ENCODE measurements at places on chromosomes 7 and 10.

DNA sequence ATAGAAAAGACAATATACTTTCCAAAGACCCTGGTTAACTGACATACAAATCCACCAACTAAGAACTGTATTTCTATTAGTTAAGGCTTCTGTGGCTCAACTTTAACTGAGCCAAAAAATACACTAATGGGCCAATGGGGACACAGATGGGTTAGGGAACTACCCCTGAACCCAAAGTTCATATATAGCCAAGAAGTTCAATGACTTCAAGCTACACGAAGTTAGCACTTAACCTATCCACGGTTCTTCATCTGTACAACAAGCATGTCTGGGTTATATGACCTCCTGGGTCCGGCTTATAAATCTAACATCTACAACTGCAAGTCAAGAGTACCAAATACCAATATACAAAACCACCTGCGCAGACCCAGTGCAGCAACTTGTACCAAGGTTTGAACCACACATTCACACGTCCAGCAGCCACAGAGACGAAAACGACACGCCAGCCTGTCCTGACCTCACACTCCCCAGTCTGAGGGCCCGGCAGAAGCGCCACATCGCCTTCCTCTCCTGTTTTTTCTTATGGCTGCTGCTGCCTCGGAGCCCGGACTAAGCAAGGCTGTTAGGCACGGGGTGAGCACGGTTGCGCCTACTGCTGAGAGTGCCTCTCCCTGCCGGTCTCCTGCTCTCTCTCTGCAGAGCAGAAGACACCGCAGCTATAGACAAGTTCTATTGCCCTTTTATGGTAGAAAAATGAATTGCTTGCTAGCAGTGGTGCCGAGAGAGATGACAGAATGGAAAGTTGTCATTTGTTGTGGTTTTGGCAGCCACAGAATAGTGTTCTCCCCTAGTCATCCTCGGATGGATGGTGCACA is 86.3 kb downstream of the RNF216 start:
- no peaks in the 10 kb centered on the region for H3K36me3 ChIP-seq
- peak overlapping the region; percentile 99 for H3K27ac ChIP-seq
- no peaks in the 10 kb centered on the region for H3K27me3 ChIP-seq
- DNase-seq, result peak; percentile 90
- peak overlapping the region; percentile 63 for H3K4me3 ChIP-seq

GRCh38 chr7:116361767-116362166 is 137.8 kb upstream of the CAV2 start:
- H3K4me1 ChIP-seq, result peaks cover 30% of the 10 kb centered on the region
- no peak overlapping the region for H3K4me3 ChIP-seq
- H3K36me3 ChIP-seq, result no peaks in the 10 kb centered on the region
- no peak for DNase-seq

GRCh38 chr10:78852466-78853240 is 216.1 kb upstream of the ZMIZ1 start:
- no peak overlapping the region for H3K4me3 ChIP-seq
- DNase-seq, result peak; percentile 29
- H3K36me3 ChIP-seq, result no peaks in the 10 kb centered on the region
- H3K27me3 ChIP-seq, result 0 out of 2 replicates have a peak, but pooled peaks cover 1% of the 10 kb centered on the region

DNA sequence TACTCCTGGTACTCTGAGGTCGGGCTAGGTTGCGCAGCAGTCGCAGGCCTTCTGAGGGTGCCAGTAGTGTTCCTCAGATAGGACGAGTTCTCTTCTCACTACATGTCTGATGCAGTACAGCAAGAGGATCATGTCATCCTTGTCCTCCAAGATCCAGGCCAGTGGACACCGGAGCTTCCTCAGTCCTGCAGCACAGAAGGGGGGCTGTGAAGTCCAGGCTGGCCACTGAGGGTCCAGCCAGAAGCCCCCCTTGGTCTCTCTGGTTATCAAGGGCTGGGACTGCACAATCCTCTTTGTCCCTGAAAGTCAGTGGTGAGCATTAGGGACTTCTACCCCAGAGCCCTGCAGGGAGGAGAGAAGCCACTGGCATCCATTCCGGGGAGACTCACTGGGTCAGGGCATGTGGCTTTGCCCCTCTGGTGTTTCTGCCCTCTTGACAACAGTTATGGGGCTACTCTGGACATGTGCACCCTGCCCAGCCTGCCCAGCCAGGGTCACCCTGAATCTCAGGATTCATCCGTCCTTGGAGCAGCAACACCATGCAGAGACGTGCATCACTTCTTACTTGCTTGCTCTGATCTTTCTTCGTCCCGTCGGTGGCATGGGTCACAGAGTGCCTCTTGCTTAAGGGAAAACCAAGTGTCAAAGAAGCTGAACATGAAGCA is 125.7 kb downstream of the ADCY1 start:
- H3K36me3 ChIP-seq, result no peaks in the 10 kb centered on the region
- no peak overlapping the region for H3K27ac ChIP-seq
- no peaks in the 10 kb centered on the region for H3K4me1 ChIP-seq
- no peak for DNase-seq

DNA sequence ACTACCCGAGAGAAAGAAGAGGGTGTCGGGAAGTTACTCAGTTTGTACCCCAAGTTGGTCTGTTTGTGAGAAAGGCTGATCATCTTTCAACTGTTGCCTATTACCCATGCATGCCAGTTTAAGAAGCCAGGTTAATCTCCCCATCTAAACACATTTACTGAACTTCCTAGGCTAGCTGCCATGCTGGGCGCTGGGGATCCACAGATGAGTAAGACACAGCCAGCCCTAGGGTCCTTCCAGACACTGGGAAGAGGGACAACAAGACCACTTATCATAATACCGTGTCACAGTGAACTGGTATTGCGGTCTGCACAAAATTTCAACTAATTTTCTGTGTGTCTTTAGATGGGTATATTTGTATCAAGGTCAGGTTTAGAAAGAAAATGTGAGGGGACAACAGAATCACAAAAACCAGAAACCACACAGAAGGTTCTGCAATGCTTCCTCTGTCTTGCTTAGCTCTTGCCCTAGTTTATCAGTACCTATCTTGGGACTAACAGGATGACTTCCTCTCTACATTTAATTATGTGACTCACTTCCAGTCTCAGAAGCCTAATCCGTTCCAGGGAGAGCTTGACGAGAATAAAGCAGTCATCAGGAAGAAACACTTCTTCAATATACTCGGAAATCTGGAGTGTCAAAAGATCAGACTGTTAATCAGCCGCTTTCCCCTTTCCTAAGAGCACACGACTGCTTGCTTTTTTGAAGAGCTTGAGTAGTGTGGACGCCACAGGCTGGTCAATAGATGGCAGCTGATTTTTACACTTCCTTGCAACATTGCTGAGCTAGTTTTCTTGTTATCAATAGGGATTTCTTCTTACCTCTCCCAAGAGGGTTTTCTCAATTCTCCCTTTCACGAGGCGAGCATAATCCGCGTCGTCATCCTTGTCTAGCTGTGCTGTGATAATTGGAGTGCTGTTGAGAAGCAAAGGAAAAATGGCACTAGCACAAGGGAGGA is 45.7 kb downstream of the POLR3A start:
- H3K4me3 ChIP-seq, result no peak overlapping the region
- peaks cover 72% of the 10 kb centered on the region for H3K36me3 ChIP-seq
- H3K27me3 ChIP-seq, result no peaks in the 10 kb centered on the region
- H3K27ac ChIP-seq, result peak overlapping the region; percentile 51

DNA sequence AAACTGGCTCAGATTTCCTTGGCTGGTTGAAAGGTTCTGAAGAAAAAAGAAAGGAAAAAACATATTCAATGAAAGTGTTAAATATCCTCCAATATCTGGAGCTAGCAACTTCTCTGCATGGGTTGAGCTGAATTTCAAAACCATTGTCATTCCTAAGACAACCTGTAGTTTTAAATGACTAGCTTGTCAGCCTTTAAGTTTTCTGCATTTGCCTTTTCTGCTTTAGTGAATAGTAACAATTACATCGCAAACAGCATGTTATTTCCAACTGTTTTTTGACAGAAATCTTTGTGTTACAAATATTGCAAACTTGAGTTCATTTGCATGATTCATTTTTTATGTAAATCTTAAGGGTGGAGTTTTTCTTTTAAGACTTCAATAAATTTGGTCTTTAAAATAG is 852.3 kb upstream of the CELF2 start:
- H3K27me3 ChIP-seq, result no peaks in the 10 kb centered on the region
- no peaks in the 10 kb centered on the region for H3K4me1 ChIP-seq
- no peak overlapping the region for H3K27ac ChIP-seq
- H3K36me3 ChIP-seq, result no peaks in the 10 kb centered on the region
- H3K4me3 ChIP-seq, result no peak overlapping the region

DNA sequence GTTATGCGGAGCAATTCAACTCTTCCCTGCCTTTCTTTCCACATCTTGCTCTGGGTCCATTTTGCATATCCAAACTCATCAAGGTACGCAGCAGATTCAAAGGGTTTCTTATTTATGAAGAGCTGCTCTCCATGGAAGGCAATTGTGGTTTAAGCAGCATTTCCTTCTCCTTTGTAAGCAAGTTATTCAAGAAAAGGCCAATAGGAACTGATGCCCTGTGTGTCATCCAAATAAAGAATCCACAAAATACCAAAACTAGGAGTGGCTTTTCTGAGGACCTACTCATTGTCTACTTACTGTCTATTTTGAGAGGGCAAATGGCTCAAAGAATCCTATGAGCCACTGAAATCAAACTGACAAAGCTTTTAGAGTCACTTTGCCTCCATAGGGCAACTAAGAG is 253.1 kb downstream of the PTEN start:
- peak overlapping the region; percentile 9 for H3K4me3 ChIP-seq
- peak; percentile 85 for DNase-seq
- peak overlapping the region; percentile 81 for H3K27ac ChIP-seq
- no peaks in the 10 kb centered on the region for H3K27me3 ChIP-seq

GRCh38 chr10:70715853-70716795 is 43.8 kb downstream of the ADAMTS14 start:
- H3K36me3 ChIP-seq, result no peaks in the 10 kb centered on the region
- no peak overlapping the region for H3K27ac ChIP-seq
- no peak overlapping the region for H3K4me3 ChIP-seq
- peak; percentile 57 for DNase-seq
- peaks cover 8% of the 10 kb centered on the region for H3K4me1 ChIP-seq

GRCh38 chr10:119450606-119451299 is 91.8 kb downstream of the RGS10 start:
- H3K27ac ChIP-seq, result peak overlapping the region; percentile 88
- H3K27me3 ChIP-seq, result no peaks in the 10 kb centered on the region
- H3K4me1 ChIP-seq, result peaks cover 18% of the 10 kb centered on the region

GRCh38 chr7:14773729-14774271 is 128.8 kb downstream of the DGKB start:
- H3K27ac ChIP-seq, result no peak overlapping the region
- DNase-seq, result no peak
- no peaks in the 10 kb centered on the region for H3K36me3 ChIP-seq
- H3K4me3 ChIP-seq, result no peak overlapping the region
- H3K27me3 ChIP-seq, result no peaks in the 10 kb centered on the region

DNA sequence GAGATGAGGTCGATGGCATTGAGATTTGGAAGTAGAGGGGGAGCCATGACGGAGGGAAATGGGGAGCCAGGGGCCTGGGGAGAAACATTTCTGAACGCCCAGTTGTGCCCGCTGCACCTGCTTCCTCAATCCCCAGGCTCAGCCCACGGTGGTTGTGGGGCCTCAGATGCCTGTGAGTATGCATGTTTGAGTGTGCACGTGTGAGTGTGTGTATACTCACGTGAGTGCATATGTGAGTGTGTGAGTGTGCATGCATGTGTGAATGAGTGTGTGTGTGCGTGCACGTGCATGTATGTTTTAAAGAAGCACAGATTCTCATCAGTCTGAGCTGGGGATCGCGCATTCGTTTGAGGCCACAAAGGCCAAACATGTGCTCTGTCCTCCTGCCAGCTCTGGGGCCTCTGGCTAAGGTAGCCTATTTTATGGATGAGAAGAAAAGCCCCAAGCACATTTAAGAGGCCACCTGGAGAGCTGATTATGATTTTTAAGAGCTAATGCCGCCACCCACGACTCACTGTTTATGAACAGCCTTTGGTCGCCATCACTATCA is 154.8 kb downstream of the ARHGAP12 start:
- H3K36me3 ChIP-seq, result no peaks in the 10 kb centered on the region
- no peak overlapping the region for H3K27ac ChIP-seq
- DNase-seq, result no peak
- peaks cover 31% of the 10 kb centered on the region for H3K4me1 ChIP-seq
- H3K27me3 ChIP-seq, result no peaks in the 10 kb centered on the region

DNA sequence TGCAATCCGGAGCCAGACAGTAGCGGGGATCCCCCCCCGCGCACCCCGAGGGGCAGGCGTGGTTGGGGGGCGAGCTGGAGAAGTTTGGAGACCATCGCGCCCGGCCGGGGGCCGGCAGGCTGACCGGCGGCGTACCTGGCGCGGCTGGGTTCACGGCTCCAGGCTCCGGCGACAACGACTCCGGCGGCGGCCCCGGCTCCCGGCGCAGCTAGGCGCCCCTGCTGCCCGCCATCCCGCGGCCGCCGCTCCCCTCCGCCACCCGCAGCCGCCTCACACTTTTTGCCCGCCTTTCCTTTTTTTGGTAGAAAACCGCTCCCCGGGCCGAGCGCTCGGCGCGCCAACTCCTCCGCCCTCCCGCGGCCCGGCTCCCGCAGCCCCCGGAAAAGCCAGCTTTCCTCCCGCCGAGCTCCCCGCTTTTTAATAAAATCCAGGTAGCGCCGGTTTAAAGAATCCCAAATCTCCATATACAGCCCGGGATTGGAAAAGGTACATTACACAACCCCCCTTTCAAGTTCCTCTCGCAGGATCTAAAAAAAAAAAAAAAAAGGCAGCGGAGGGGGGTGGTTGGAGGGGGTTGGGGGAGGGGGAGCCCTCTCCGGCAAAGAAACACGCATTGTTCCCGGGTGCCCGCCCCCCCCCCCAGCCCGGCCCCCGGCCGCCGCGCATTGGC is at the start of gene TNRC18:
TNRC18 (minus strand) TSS at position 529 of the 670 bp plus-strand sequence. CDS start 2,588 bp downstream, outside the sequence.
- peak within 1 kb of the TSS; percentile 95 for H3K4me3 ChIP-seq
- peaks cover 2% of the 10 kb centered on the region for H3K4me1 ChIP-seq
- peak within 1 kb of the TSS; percentile 98 for H3K27ac ChIP-seq
- H3K36me3 ChIP-seq, result no peaks in the 10 kb centered on the region
- no peak for DNase-seq

DNA sequence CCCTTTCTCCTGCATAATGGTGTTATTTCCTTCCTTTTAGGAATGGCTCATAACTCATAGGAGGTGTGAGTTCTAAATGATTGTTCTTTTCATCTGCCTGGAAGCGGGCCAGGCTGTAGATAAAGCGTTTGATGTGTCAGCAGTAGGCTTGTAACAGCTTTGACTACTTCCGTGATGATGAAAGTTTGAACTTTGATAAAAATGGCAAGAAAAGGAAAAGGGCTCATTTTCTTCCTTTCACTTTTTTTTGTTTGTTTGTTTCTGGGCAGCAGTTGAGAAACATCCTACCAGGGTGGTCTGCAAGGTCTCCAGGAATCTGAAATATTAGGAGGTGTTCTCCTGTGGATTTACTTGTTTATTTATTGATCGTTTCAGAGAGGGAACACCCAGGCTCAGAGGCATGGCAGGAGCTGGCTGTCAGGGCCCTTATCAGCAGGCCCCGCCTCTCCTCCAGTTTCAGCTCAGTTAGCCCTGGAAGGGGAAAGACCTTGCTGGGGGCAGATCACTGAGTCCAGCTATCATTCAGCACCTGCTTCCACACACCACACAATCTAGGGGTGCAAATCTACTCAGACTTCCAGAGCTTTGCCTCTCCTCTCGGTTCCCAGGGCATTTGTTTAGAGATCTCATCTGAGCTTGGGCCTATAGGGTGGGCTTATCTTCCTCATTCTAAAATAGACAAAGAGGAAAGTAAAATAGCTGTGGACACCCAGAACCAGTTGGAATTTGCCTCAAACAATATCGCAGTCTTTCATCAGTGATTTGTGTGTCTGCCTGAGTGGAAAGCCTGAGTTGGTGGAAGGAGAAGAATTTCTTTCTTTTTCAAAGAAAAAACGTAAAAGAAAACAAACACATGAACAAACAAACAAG is 130.9 kb downstream of the BMPER start:
- H3K36me3 ChIP-seq, result peaks cover 28% of the 10 kb centered on the region
- H3K27ac ChIP-seq, result no peak overlapping the region
- H3K4me1 ChIP-seq, result peaks cover 13% of the 10 kb centered on the region
- no peak for DNase-seq
- no peak overlapping the region for H3K4me3 ChIP-seq
- H3K27me3 ChIP-seq, result no peaks in the 10 kb centered on the region

Data from GM23248 (cell line).